GM12878 (cell line): ENCODE measurements at places on chromosomes 7 and 10. TPM values are rescaled to one million over a fixed set of nuclear protein-coding genes. Genes with fewer than 3 reads are reported as not detected.

Gene TBX20
- not detected in 2 replicates for polyA plus RNA-seq

Gene ITIH5
- not detected in 2 replicates for polyA plus RNA-seq

Gene TYW1B
- 5.6 and 5.7 TPM in 2 replicates for polyA plus RNA-seq

Gene CLRN3
- not detected in 2 replicates for polyA plus RNA-seq

- DNase-seq, result no peak
Observed at GRCh38 chr7:107580716-107581383, 804 bp downstream of the BCAP29 start.

- no peak for DNase-seq
Observed at GRCh38 chr7:87702326-87702725, 74.1 kb downstream of the RUNDC3B start.
